Nucleus accumbens (tissue), 56 donors: ENCODE measurements at places on chromosomes 4 and X.

DNA sequence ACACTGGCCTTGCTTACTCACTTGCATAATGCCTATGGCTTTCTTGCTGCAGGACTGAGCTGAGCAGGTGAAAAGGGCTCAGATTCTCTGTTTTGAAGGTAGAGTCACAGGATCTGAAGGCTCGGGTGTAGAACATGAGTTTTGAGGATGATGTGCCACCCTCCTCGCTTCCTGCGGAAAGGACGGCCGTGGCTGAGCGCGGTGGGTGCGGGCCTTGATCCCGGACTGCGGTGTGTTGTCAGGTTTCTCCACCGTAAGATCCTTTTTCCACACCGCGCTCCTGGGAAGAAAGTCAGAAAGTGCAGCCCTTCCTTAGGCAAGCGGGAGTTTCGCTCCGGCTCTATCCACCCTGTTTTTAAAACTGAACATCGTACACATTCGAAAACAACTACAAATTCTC is 36.2 kb downstream of the ZFP42 start:
- no peak for DNase-seq

DNA sequence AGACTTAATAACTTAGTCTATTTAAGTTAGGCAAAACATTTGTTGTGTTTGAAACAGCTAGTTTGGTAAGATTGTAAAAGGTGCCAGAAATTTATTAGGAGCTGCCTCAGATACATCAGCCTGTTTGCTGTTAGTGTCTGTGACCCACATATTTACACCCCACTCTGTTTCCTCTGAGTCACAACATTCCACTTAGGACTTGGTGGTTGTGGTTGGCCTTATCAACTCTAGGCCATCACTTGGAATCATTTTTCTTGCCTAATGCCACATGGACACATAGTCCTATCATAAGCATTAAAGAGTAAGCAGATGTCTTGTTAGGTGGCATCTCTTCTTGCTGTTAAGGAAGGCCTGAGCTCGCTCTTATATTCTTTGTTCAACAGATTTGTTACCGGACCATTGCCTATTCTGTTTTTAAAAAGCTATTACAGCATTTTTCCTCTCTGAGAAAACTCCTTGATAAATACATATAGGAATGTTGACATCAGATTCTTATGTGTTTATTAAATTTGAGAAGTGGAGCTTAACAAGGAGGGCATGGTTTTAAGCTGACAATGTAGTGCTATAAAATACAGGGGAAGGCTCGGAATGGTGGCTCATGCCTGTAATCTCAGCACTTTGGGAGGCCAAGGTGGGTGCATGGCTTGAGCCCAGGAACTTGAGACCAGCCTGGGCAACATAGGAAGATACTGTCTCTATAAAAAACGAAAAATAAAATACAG is 51.2 kb upstream of the PGRMC2 start:
- DNase-seq = no peak

- DNase-seq = no peak
Observed at GRCh38 chrX:24301806-24302205, 12.1 kb downstream of the SUPT20HL2 start.

DNA sequence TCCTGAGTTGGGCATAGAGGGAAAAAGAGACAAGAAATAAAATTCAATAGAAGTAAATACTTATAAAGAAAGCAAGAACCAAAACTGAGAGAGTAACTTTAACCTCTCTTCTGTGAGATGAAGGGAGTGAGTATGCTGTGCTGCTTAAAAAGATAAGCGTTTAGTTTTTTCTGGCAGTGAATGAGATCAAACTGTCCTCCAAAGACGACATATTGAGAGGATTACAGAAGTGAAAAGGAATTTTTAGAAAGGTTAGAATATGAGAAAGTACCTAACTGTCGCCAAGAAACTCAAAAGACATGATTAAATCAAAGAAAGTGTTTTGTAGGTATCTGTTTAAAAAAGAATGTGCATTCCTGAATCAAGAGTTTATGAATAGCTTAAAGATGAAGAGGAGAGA is 16.0 kb downstream of the GAB1 start:
- DNase-seq = no peak

DNA sequence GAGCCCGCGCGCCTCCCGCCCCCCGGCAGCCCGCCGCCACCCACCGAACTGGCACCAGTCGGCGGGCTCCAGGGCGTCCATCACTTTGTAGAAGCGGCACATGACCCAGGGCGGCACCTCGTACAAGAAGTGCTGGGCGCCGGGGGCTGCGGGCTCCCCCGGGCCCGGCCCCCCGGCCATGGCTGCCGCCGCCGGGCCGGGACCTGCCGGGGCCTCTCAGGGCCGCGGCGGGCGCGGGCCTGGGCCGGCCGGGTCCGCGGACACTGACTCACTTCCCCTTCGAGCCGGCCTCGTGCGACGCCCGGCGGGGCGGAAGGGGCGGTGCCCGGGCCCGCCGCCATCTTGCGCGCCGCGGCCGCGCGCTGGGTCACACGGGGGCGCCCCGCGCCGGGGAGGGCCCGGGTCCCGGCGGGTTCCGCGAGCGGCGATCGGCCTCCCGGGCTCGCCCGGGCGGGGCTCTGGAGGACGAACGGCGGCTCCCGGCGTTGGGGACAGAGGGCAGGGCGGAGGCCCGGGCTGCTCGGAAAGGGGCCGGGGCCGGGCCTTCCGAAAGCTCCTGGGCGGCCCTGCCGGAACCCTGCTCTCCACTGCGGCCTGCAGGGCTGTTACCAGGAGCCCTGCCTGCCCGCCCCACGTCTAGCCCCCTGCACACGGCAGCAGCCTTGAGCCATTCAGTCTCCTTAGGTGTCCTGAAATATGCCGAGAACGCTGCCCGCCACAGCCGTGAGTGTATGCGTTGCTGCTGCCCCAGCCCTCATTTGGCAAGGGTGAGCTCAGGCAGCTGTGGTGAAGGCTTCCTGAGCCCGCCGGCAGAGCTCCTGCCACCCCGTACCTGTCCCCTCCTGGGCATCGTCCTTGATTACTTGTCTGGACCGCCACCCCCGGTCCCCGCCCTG is at the start of gene IRAK1:
Gene IRAK1, minus strand, starts transcription at position 270 of the 896 bp plus-strand sequence. Its CDS starts 90 bp downstream, at position 180.
- no peak for DNase-seq

DNA sequence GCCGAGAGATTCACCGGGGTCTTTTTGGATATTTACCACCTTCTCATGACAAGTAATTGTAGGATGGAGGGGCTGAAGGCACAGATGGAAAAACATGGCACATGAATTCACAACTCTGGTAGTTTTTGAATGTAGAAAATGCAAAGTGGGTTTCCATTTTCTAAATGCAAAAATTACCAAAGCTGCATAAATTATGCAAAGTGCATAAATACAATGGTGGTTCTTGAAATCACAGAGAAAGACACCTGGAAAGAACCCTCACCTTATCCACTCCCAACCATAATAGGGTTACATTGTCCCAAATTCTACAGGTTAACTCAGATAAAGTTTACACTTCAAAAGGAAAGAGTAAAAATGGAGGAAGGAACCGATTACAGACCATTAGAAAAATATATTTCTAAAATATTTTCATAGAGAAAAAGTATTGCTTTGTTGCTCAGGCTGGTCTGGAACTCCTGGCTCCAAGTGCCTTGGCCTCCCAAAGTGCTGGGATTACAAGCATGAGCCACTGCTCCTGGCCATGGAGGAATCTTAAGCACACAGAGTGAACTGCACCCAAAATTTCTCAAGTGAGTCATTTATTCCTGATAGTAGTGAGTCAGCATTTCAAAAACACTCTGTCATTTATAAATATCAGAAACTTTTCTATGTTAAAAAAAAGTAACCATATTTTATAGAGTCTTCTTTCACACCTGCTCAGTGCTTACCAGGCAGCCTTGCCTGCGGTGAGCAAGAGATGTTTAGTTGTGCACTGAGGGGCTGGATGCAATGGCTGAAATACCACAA is 101.4 kb downstream of the FIP1L1 start:
- DNase-seq = no peak

- DNase-seq = no peak
Observed at GRCh38 chrX:1597345-1598020, 6.1 kb downstream of the AKAP17A start.

DNA sequence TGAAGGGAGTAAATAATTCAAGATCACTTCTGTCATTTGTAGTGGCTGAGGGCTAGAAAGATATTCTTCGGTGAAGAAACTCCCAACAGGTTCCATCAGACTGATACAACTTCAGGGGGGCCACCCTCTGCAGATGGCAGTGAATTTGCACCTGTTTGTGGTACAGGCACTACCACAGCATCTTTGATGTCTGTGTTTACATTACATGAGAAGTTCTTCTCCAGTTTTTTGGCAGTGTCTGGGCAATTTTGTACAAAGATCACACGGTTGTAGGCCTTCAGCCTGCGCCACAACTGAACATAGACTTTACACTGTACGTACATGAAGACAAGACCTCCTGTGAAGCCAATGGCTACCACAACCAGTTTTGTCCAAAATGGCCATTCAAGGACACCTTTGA is 34.2 kb downstream of the TMA16 start:
- no peak for DNase-seq

GRCh38 chrX:79452881-79453280 is 85.7 kb upstream of the ITM2A start:
- no peak for DNase-seq

GRCh38 chrX:41981481-41982013 is 58.2 kb upstream of the CASK start:
- DNase-seq = no peak

DNA sequence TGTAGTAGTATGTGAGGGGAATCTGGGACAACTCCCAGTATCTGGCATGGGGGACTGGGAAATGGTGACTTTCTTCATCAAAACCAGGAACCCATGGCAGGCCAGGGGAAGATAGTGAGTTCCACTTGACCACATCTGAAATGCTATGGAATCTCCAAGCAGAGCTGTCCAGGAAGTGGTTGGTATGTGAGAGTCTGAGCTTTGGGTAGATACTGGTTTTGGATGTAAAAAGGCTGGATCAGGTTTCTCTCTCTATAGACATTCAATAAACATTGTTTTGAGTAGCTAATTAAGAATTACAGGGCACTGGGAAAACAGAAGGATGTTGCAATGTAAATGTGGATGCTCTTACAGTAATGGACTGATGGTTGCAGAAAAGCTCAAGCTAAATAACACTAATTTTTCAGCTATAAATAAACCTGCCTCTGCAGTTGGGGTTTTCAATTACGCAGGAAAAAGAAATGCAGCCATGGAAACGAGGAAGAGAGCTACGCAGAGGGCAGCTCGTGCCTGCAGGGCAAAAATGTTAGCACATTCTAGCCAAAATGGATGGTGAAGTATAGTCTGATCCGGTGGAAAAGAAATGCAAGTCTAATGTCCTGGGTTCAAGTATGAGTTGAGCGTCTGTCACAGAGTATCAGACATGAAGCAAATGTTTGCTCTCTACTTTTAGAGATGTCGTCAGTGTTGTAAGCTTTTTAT is 13.4 kb upstream of the CHRNA9 start:
- DNase-seq = no peak

- DNase-seq = no peak
Observed at GRCh38 chr4:113012786-113013185, 36.7 kb upstream of the ANK2 start.

- no peak for DNase-seq
Observed at GRCh38 chr4:95510145-95510544, 38.6 kb downstream of the UNC5C start.

GRCh38 chr4:173269280-173269679 is 64.9 kb downstream of the HMGB2 start:
- DNase-seq = no peak

GRCh38 chrX:39322496-39322895 is 521.2 kb downstream of the MID1IP1 start:
- DNase-seq = no peak

DNA sequence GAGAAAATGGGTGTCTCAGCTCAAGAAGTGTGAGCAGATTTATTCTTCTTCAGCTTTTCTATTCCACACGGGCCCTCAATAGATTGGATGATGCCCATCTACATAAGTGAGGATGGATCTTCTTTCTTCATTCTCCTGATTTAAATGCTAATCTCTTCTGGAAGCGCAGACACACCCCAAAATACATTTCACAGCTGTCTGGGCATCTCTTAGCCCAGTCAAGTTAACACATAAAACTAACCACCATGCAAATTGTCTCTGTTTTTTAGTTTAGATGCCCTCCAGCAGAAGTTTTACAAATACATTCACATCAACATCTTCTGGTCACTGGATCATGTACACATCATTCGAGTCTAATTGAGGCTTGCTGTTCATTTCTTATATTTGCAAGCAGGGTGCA is 249.0 kb upstream of the VCX3A start:
- no peak for DNase-seq

DNA sequence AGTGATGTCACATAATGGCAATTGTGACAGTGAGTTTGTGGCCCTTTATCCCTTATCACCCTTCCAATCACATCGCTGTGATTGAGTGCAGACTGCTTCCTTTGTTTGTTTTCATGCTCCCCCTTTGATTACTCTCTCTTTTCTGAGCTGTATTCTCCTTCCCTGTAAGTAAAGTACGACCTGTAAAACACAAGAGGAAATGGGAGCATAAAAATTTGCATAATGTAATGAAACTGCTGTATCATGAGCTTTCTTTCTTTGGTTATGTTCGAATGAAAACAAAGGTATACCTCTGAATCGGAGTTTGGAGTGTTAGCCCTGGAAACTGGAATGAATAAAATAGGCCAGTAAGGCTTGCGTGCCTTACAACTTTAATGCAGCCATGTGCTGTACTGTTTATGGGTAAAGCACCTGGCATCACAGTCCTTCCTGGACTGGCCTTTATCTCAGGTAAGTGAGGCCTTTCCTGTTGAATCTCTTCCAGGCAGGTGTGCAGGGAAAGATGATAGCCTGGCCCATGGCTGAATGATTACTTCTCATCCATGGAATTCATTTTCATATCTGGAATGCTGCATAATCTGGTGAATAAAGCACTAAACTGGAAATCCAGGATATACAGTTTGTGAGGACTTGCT is 26.6 kb upstream of the HS3ST1 start:
- no peak for DNase-seq

GRCh38 chr4:82352825-82353366 is 20.9 kb downstream of the HNRNPD start:
- DNase-seq = no peak

DNA sequence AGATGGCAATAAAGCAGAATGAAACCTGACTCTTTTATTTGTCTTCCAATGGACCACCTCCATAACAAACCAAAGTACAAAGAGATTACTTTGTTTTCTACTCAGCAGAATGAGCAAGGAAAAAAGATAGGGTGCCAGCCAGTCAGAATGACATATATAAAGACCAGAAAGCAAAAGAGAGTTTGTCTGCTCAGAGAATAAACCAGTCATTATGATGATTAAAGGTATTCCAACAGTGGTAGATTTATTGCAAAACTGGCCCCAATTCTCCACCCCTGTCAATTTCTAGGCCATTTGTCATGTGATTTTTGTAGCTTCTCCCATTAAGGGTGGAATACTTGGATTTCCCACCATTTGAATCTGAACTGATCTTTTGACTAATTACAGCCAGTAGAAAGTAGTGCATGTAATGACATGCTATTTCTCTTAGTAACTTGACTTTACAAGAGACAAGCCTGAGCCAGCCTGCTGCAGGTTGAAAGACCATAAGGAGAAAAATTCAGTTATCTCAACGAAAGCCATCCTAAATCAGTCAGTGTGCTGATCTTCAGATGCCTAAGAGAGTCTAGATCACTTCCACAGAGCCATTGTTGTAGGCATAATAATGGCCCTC is 203.1 kb downstream of the EPHA5 start:
- DNase-seq = no peak

- DNase-seq = no peak
Observed at GRCh38 chr4:3197366-3198105, 51.4 kb upstream of the MSANTD1 start.

GRCh38 chr4:101102114-101102742 is 245.1 kb downstream of the PPP3CA start:
- peak; percentile 32 for DNase-seq
